NCI-H1436 (cell line): ENCODE measurements at places on chromosomes 1 and 21.

- no peak for DNase-seq
Observed at GRCh38 chr1:201213926-201214325, 23.3 kb downstream of the IGFN1 start.

DNA sequence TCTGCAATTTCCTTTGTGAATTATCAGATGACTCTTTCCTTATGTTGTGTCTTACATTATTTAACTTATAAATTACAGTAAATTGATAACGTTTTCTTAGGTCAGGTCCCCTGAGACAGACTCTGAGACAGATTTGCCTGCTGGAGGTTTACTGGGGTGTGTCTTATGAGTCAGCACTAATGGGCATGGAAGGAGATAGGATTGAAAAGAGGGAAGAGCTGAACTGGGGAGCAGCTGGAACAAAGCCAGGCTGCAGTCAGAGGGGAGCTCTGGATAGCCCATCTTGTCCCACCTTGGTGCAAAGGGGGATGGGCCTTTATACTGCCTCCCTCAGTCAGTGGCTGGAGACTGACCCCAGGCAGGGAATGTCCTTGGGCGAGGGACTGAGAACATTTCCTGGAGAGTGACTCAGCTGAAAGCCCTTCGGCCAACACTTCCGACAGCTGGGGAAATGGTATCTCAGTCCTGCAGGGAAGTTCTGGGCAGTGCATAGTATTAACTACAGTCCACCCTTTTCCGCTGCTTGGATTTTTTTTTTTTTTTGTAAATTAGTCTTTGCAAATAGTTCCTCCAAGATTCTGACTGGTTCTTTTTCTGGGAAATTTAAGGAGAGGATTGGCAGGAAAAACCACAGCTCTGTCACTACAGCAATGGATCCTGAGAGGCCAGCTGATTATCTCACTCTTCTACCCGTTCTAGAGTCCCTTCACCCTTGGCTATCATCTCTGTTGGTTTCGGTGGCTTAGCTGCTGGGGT is 39.1 kb upstream of the CDC42BPA start:
- no peak for DNase-seq

DNA sequence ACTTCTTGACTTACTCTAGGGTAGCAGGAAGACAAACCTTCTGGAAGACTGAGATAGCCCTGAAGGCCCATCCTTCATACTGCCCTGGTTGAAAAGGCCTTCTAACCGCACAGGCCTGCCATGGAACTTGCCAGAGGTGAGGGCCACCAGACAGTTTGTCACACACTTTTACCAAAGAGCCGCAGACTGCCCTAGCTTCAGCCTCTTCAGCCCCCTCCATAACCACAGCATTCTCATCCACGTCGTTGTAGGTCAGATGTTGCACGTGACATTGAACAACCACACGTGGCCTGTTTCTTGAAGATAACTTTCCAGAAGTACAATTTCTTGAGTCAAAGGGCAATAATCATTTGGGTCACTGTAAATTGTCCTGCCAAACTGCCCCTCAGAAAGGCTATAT is 18.9 kb downstream of the ZNF362 start:
- DNase-seq: no peak

- DNase-seq: no peak
Observed at GRCh38 chr1:168725831-168726230, 3.2 kb downstream of the DPT start.

GRCh38 chr1:168613691-168614231 is 37.4 kb downstream of the XCL1 start:
- peak; percentile 44 for DNase-seq

- no peak for DNase-seq
Observed at GRCh38 chr1:93732514-93732913, 50.9 kb upstream of the BCAR3 start.

- DNase-seq: no peak
Observed at GRCh38 chr1:212686591-212686990, 13.0 kb downstream of the BATF3 start.

- DNase-seq: no peak
Observed at GRCh38 chr21:42395905-42396651, at the start of gene TMPRSS3. Gene TMPRSS3 (minus strand): TSS chr21:42396052. CDS start chr21:42395417, 635 bp downstream.

- no peak for DNase-seq
Observed at GRCh38 chr1:55413286-55413685, 198.1 kb upstream of the USP24 start.

- no peak for DNase-seq
Observed at GRCh38 chr1:182684116-182684828, at the start of gene RGS8. Gene RGS8 (minus strand): TSS chr1:182684587. CDS start chr1:182669649, 14,938 bp downstream.

DNA sequence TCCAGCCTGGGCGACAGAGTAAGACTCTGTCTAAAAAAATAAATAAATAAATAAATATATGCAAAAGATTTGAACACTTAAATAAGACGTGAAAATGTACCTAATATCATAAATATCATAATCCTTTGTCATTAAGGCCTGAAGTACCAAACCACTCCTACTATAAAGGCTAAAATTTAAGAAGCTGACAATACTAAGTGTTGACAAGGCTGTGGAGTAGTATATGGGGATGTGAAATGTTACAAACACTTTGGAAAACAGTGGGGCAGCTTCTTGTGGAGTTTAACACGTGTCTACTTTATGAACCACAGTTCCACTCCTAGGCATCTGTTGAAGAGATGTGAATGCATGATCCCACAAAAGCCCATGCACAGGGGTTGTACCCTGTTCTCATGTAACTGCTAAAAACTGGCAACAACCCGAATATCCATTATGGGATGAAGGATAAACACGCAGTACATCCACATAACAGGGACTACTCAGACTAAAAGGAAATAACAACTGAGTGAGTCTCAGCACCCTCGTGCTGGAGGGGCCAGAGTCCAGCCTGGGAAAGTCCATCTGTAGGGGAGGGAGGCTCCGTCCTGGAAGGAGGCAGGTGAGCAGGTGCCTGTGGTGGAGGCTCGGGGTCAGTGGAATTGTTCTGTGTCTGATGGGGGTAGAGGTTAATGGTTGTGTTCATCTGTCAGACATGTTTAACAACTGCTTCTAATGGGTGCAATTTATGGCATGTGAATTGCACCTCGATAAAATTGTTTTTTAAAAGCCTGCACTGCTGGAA is 6.7 kb upstream of the SLC19A1 start:
- no peak for DNase-seq

DNA sequence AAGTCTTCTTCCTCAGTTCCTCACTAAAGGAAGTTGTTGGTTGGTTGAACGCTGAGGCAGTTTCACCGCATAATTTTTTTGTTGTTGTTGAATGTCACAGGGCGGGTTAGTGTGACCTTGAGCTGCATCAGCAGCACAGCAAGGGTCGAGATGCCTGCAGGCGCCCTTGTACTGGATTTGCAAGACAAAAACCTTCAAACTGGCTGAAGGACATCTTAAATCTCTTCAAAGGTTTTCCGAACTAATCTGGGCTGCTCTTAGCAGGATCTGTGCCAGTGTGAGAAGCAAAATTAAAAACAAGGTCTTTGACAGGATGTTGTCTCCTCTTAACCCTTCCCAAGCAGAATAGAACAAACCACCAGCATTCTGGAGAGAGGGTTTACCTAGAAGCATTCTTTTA is 59.4 kb downstream of the NRIP1 start:
- no peak for DNase-seq

DNA sequence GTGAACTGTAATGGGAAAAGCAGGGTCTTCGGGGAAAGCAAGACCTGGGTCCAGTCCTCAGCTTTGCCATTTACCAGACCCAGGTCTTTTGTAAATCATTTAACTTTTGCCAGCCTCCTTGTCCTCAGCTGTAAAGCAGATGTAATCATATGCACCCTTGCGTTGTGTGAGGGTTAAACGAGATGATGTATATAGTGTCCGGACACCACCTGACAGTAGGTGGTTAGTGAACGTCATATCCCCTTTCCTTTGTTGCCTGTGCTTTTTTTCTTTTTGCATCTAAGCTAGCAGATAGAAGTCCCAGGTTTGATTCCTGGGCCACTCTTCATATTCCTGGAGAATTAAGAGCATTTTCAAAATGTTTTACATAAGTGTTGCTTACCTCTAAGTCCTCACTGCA is 28.5 kb downstream of the IL12RB2 start:
- DNase-seq: no peak

- no peak for DNase-seq
Observed at GRCh38 chr1:42210421-42211133, 46.0 kb upstream of the GUCA2A start.

DNA sequence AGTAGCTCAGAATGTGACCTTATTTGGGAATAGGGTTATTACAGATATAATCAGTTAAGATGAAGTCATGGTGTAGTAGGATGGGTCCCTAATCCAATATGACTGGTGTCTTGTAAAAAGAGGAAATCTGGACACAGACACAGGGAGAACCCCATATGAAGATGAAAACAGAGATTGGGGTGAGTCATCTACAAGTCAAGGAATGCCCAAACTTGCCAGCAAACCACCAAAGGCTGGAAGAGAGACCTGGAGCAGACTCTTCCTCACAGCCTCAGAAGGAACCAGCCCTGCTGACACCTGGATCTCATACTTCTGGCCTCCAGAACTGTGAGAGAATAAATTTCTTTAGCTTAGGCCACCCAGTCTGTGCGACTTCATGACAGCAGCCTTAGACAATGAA is 29.9 kb downstream of the KRTAP19-8 start:
- DNase-seq: no peak

DNA sequence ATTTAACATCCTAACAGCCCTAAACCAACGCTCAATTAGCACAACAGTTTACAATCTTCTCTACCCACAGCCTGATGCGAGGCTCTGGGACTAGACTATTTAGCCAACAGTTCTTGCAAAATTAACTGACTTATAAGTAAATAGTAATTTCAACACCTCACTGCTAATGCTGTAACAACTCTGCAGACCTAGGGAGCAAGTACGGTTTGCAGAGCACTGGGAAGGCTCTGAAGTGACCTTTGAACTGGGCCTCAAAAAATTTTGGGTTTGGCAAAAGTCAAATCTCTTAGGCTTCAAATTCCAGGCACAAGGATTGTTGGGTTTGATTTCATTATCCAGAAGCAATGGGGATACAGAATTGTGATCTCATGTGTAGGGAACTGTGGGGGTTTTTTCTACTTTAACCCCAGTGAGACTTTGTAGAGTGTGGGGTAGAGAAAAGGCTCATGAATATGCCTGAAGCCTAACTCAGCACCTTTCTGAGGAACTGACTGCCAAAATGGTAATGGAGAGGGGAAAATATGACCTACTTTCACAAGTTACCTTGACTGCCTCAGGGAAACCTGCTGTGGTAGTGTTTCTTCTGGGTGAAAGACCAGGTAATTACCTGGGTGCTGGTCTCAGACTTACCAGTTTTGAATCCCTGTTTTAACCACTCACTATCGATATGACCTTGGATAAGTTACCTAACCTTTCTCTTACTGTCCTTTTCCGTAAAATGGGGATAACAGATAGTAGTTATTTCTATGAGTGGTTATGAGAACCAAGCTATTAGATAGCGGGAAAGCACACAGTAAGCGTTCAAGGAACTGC is 889 bp upstream of the TXLNA start:
- DNase-seq: no peak

GRCh38 chr1:209707308-209707707 is 2.7 kb downstream of the HSD11B1 start:
- DNase-seq: no peak

DNA sequence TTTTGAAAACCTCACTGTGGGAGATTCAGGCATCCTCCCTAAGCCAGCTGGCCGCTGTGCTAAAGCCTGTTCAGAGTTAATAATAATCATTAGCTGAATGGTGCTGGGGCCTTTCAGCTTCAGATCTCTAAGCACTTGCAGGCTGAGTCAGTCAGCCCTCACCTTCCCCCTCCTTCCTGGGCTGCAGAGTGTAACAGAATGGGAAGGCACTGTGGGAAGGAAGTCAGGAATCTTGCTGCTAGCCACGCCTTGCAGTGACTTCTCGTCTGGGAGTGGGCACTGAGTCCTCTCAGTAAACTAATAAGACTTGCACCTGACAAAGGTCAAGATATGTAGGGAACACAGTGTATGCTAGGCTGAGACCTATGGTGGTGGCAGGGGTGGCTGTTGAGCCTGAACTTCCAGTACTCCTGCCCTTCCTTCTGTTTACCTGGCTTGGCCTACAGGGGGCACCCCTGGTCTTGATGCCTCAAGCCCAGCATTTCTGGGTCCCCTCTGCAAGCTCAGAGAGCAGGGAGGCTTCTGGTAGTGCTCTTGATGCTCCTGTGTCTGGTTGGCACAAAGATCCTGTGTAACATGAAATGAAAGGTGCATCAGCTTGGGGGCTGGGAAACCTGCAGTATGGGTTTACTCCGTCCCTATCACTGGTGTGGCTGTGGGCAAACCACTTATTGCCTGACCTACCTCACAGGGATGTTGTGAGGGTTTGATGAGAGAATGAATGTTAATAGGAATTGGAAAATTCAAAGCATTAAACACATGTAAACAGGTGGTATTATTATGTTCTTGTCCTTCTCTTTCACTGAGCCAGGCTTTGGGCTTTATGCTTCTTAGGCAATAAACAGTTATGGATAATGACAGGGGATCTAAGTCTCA is 6.0 kb downstream of the CYB561D1 start:
- peak; percentile 24 for DNase-seq

- DNase-seq: no peak
Observed at GRCh38 chr1:117147856-117148588, 26.5 kb upstream of the TRIM45 start.

GRCh38 chr1:177571485-177572076 is 398.3 kb downstream of the SEC16B start:
- no peak for DNase-seq

GRCh38 chr1:144551107-144551542 is 41.6 kb upstream of the PPIAL4F start:
- no peak for DNase-seq

GRCh38 chr1:156052862-156053767 is 483 bp downstream of the UBQLN4 start:
- peak; percentile 45 for DNase-seq

- DNase-seq: no peak
Observed at GRCh38 chr21:42538479-42539275, 25.0 kb downstream of the SLC37A1 start.

GRCh38 chr1:40785446-40785845 is 1.9 kb downstream of the KCNQ4 start:
- no peak for DNase-seq

GRCh38 chr1:89206373-89206772 is 7.6 kb upstream of the GBP4 start:
- DNase-seq: no peak

GRCh38 chr1:100612540-100612939 is 74.6 kb downstream of the GPR88 start:
- no peak for DNase-seq

DNA sequence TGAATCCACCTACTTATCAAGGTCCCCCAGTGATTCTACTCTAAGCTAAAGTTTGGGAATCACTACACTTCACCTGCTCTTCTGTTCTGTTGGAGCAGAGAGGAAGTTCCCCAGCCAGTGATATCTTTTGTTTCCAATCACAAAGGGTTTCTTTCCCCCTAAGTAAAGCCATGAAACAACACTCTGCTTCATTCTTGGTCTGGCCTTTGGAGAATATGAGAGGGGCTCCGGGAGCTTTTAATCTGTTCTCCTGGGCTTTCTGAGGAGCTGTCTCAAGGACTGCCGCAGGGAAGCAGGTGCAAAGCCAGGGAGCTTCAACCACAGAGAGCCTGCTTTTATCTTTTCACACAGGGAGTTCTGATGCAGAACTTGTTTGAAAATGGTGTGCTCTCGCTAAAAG is 10.1 kb upstream of the SLAMF9 start:
- peak; percentile 61 for DNase-seq

GRCh38 chr1:212760126-212760823 is 31.3 kb downstream of the NSL1 start:
- DNase-seq: no peak
